ENCODE measurements at places on chromosomes 6 and 20.

DNA sequence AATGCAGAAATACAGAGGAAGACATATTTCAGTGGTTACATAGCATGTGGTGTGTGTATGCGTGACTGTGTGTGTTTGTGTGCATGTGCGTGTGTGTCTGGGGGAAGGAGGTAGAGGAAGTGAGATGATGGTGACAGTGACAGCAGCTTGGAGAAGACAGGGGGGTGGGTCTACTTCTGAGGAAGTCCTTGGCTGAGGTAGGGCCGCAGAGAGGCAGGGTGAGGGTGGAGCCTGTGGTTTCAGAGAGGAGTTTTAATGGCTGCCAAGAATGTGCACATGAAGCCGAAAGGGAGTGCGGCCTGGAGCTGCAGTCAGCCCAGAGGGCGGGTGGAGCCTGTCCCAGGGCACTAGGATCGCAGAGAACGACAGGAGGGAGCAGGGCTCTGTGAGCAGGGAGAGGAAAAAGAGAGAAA, 22.7 kb upstream of the RNF24 start:
- peak; percentile 94 for DNase-seq

GRCh38 chr20:45576995-45577394, 2.1 kb downstream of the WFDC8 start:
- no peak for DNase-seq

- peak; percentile 39 for DNase-seq
Measured at GRCh38 chr6:169720207-169720855, 4.0 kb downstream of the PHF10 start.

GRCh38 chr6:1136827-1137226, 175.1 kb upstream of the FOXQ1 start:
- DNase-seq = no peak

- DNase-seq = no peak
Measured at GRCh38 chr6:23277521-23278179, 708.3 kb downstream of the HDGFL1 start.

DNA sequence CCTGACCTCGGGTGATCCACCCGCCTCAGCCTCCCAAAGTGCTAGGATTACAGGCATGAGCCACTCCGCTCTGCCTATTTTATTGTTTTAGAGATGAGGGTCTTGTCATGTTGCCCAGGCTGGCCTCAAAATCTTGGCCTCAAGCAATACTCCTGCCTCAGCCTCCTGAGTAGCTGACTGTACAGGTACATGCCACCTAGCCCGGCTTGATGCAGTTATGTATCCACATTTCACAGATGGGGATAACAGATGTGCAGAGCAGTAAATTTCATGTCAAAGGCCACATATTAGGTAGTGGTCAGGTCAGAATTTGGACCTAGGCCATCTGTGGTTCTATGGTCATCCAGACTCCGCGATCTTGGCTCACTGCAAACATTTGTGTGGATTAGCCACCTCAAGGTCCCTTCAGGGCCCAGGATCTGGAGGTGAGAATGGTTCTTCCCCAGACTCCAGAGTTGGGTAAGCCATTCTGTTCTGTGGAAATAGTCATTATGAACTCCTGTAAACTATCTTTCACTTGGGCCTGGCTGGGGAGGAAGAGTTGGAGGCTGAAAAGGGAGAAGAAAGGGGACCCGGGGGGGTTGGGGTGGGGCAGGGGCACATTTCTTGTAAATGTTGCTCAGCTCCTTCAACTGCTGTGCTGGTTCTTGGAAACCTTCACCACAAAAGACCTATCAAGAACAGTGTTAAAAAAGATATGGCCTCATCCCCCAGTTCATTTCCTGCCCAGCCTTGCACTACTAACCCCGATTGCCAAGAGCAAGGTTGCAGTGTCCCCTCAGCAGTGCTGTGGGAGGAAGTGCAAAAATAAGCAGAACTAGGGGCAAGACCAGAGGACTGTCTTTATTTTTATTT, 13.0 kb downstream of the PIM1 start:
- DNase-seq = peak; percentile 88

DNA sequence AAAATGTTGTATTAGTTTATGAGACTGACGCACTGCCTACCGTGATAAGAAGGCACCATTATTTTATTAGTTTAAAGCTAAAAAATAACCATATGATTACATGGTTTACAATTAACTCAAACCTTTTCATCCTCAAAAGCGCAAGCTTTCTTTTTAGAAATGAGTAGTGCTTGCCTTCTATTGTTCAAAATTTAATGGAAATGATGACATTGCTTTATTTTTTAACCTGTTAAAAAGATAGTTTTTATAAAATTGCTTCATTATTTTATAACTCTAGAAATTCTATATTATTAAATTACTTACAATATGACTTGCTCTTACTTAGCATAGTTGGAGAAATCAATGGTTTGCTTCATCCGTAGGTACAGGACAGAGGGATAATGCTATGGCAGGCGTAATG, 78.7 kb upstream of the HDDC2 start:
- no peak for DNase-seq

DNA sequence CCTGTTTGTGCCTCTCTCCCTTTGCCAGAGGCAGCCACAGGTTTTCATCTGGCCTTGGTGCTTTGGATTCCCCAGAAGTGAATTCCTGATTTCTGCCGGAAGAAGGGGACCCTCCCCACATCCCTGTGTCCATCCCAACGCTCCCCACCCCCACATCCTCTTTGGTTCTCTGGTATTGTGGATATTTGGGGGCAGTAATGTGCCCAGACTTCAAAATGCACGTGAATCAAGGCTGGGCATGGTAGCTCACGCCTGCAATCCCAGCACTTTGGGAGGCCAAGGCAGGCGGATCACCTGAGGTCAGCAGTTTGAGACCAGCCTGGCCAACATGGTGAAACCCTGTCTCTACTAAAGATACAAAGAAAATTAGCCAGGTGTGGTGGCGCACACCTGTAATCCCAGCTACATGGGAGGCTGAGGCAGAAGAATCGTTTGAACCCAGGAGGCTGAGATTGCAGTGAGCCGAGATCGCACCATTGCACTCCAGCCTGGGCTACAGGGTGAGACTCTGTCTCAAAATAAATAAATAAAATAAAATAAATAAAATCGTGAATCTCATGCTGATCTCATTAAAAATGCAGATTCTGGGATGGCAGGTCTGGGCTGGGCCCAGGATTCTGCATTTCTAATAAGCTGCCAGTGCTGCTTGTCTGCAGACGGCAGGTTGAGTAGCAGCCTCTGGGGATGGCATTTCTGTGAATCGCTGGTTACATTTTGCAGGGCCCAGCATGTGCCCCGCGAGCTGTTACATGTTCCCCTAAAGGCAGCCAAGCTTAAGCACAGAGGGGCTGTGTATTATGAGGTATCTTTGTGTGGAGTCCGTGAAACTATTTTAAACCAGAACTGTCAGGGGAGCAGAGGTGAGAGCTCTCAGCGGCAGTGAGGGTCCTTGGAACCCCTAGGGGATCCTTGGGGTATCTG, 49.0 kb downstream of the SYNJ2 start:
- no peak for DNase-seq

GRCh38 chr20:13261460-13262301, 40.6 kb downstream of the ISM1 start:
- peak; percentile 9 for DNase-seq

DNA sequence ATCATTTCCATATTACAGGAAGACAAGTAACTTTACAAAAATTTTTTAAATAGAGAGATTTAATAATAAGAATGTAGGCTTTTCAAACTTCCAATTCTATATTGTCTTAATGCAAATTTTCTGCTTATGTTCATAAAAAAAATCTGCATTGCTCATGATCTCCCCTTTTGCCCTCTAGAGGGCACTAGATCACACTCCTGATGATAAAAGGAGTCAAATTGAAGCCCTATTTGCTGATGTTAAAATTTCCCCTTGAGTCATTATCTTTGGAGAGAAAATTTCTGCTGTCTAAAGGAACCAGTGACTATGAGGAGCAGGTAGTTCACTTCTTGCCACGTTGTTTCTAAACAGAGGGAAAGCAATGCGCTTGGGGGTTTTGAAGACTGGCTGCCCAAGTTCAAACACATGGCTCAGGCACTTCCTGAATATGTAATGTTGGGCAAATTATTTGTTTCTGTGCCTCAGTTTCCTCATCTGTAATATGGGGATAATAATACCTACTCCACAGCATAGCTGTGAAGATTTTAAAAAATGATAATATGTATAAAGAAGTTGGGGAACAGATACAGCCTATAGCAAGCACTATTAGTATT, 874.2 kb downstream of the TFAP2A start:
- DNase-seq = peak; percentile 56

GRCh38 chr6:169885131-169885530, 133.7 kb downstream of the ERMARD start:
- DNase-seq = no peak

GRCh38 chr6:36984581-36985416, 1.2 kb downstream of the MTCH1 start:
- DNase-seq = peak; percentile 83

DNA sequence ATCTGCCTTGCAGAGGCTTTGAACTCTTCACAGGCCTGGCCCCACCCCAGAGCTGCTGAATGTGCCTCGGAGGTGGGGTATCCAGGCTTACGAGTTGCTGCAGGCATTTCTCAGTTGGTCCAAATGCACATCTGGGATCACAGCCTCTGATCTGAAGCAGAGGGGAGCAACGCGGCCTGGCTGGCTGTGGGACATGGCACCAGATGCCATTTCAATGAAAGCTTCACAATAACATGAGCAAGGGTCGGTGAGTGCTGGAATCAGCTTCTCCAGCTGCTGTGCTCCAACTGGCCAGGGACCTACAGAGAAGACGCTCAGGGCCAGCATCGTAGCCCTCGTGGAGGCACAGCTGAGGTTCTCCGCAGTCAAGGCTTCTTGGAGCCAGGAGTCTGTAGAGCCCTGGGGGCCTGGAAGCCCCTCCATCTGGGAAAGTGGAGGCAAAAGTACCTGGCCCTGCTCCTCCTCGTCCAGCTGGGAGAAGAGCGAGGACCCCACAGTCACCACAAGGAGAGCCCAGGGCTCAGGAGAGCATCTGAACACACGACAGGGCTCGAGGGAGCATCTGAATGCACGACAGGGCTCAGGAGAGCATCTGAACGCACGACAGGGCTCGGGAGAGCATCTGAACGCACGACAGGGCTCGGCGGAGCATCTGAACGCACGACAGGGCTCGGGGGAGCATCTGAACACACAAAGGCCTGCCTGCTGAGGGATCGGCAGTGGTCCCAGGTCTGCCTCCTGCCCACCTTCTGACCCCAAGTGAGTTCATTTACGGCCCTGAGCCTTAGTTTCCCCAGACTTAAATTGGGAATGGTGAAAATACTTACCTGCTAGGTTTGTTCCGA, 165.2 kb downstream of the DLL1 start:
- DNase-seq = no peak

- peak; percentile 89 for DNase-seq
Measured at GRCh38 chr6:31462964-31463870, 34.7 kb upstream of the MICB start.

DNA sequence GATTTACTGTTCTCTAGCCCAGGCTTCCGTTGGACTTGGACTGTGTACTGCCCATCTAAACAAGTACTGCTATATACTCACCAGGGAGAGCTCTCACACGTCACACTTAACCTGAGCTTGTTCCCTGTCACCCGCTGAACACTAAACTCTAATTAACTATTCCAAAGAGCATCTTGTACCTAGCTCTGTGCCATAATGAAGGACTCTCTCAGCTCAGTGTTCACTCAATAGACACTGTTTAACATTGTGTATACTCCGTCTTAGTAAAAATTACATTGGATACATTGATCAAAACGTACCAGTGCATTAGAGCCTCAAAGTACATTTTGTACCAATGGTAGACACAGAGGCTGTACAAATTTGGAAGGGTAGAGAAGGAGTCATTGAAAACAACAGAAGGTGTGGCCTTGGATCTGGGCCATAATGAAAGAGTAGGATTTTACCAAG, 55.4 kb upstream of the EPHA7 start:
- DNase-seq = no peak

GRCh38 chr6:148700741-148701311, 46.0 kb upstream of the UST start:
- DNase-seq = peak; percentile 82

DNA sequence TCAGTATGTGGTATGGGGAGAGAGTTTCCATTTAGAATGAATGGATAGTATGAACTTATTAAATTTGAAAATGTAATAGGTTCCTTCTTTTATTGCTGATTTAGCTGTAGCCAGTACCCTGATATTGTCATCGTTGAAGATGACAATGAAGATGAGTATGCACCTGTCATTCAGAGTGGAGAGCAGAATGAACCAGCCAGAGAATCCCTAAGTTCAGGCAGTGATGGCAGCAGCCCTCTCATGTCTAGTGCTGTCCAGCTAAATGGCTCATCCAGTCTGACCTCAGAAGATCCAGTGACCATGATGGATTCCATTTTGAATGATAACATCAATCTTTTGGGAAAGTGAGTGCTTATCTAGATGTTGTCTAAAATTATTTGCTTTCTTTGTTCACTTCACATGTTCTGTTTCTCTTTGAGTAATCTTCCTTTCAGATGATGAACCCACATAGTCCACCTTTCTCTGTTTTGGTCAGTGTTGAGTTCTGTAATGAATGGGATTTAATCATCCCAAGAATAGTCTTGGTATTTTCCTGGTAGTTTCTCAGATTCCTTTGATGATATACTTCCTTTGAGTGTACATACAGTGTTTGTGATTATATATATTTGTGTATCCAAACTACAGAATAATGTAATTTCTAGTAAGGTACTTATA, 23.3 kb downstream of the HSF2 start:
- no peak for DNase-seq

DNA sequence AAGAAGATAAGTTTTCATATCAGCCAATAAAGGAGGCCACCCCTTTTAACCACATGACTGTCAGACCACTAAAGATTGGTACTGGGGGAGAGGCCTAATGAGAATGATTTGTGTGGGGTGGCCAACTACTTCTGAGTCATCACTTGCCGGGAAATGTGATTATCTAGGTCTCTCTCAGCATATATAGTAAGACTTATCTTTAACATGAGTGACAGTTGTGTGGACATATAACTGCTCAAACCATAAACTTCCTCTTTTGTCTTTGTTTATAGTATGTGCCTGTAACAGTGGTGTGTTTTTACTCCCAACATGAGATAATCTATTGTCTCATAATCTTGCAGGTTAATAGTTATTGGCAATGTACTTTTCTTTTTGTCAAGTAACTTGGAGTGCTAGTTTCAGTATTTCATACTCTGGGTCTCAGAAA, 312.4 kb downstream of the CDKAL1 start:
- peak; percentile 6 for DNase-seq

DNA sequence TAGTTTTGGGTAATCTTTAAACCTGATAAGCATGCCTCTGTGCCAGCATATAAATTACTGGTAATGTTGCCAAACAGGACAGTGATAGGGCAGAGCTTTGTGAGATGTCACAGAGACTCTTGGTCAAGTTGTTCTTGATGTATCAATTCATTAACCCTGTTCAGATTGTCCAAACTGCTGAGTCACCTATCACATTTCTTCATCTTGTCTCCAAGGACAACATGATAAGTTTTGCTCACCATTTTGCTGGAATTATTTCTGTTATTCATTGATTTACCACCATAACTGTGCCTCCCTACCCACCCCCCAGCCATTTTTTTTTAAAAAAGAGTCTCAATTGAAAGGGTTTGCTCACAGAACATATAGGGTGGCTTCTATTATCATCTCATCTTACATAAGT, 19.5 kb upstream of the GMNN start:
- no peak for DNase-seq

GRCh38 chr6:35260591-35261570, 1.3 kb downstream of the ZNF76 start:
- peak; percentile 45 for DNase-seq
